ENCODE measurements at places on chromosomes 7 and 10.

- peak; percentile 77 for DNase-seq
These were observed 63.5 kb downstream of the FRMPD2 start for GRCh38 chr10:48210966-48211365.

DNA sequence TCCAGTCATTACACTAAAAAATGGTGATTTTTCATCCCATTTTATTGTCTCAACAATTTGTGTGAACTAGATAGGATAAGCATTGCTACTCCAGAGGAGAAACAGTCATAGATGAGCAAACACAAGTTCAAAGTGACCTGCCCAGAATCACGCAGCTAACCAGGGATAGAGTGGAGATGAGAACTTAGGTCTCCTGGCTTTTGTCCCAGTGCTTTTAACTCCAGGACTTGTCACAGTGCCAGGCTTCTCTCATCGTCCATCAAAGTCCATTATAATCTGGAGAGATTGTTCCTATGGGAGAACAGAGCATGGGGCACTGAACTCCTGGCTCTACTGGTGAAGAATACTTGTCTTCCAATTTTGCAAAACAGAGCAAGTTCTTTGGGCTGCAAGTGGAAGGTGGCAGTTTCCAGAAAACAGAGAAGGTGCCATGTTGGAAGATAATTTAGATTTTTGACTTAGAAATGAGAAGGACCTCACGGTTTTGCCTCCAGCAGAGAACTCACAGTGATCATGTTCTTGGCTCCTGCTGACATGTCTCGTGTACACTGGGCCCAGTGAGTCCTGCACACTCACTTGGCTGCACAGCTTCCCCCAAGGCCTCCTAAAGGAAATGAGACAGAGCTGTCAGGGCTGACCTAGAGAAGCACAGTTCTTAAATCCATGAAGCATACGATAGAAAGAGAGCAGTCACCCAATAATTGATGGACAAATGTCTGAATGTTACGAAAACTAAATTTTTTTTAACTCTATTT, 322.9 kb upstream of the NRP1 start:
- DNase-seq: no peak

GRCh38 chr10:7161484-7162250, 249.2 kb downstream of the SFMBT2 start:
- no peak for DNase-seq

DNA sequence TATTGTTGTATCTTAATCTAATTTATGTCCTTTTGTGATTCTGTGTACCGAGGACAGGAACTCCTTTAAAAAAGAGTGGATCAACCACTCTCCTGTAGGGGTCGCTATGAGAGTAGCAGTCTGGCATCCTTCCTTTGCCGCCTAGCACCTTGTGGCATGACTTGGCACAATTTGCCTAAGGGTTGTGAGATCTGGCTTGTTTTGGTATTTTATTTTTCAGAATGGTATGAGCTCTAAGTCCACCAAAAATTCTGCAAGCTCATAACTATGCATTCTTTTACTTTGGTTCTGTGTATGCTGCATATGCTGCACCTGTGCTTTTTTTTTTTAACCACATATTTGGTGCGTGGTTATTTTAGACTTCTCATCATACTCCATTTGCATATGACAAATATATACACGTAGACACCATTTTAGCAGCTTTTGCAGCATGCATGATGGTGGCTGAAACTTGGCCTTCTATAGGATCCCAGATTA, 112.8 kb downstream of the CDK14 start:
- no peak for DNase-seq

- no peak for DNase-seq
These were observed 580 bp downstream of the MRPS16 start for GRCh38 chr10:73251683-73252444.

DNA sequence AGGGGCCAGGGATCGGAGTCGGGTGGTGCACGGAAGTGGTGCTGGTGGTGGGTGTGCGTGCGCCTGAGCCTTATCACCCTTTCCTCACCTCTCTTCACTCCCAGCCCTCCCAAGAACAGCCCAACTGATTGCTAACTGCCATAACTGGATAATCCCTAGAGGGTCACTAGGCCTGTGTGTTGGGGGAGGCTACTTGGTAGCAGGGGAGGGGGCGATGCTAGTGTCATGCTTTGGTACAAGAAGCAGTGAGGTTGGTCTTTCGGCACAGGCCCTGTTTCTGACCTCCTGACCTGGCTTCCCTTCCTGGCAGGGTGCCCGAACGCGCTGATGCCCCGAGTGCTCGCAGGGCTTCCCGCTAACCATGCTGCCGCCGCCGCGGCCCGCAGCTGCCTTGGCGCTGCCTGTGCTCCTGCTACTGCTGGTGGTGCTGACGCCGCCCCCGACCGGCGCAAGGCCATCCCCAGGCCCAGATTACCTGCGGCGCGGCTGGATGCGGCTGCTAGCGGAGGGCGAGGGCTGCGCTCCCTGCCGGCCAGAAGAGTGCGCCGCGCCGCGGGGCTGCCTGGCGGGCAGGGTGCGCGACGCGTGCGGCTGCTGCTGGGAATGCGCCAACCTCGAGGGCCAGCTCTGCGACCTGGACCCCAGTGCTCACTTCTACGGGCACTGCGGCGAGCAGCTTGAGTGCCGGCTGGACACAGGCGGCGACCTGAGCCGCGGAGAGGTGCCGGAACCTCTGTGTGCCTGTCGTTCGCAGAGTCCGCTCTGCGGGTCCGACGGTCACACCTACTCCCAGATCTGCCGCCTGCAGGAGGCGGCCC, 652 bp downstream of the KAZALD1 start:
- peak; percentile 87 for DNase-seq

DNA sequence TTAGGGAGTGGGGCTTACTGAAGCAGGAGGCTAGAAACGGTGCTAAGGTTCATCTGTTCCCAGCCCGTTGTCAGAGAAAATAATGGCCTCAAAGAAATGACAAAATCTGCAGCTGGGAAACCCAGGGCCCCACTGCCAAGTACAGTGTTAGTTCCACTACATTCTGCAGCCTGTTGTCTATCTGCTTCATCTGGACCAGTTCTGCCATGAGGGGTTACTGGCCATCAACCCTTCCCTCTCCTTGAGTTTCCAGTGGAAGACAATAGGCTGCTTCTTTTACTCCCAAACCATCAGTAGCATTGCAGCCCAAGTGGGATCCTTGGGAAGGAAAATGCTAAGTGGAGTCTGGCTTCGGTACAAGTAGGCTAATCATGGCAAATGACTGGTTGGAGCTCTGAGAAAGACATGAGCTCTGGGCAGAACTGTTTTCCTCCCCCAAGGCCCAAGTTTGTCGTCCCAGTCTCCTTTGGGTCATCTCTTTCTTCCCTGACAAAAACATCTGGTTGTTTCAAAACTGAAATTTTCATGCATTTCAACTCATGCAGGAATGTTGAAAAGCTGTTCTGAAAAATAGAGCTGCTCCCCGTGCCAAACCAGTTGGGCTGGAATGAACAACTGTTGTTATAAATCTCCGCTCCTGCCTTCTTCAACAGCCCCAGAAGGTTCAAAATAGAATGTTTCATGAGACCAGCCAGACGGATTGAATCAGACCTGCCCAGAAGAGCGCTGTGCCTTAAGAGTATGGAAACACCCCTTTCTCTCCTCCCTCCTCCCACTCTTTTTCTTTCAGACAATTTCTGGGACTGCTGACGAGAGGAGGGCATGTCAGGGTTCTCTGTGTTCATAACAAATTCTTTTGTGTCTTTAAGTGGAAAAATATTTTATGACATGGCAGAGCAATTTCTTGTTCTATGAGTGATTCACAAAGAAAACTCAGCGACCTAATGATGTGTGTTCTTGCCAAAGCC, 116.6 kb downstream of the RAB18 start:
- no peak for DNase-seq

DNA sequence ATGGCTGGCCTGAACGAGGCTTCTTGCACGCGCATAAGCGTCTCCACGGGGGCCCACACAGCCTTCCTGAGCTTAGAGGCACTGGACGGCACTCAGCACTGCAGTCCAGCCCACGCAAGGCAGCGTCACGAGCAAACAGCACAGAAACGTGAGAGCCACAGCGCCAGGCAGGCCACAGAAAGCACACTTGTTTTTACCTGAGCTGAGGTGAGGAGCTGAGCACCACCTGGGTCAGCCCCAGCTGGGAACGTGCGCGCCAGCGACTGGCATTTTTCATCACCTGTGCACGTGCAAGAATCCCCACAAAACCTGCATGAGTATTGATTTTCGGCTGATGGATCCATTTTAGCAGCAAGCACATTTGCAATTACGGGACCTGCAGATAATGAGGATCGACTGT, 26.7 kb downstream of the IQCE start:
- no peak for DNase-seq

- peak; percentile 93 for DNase-seq
These were observed 15.8 kb downstream of the BTBD16 start for GRCh38 chr10:122286867-122287266.

DNA sequence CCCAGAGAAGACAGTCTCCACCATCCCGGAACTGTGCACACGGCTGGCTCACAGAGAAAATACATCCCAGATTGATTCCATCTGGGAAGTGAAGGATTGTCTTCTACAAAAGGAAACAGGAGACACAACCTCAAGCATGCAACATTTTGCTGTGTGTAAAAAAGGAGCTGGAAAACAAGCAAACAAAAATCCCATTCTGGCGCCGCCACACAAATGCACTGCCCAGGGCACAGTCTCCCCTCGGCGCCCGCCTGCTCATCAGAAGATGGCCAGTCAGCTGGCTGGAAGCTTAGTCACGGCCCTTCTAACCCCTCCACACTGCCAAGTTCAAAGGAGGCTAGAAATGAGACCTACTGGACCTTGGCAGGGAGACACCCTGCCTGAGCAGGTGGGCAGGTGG, 14.1 kb upstream of the CYTH3 start:
- DNase-seq: no peak

DNA sequence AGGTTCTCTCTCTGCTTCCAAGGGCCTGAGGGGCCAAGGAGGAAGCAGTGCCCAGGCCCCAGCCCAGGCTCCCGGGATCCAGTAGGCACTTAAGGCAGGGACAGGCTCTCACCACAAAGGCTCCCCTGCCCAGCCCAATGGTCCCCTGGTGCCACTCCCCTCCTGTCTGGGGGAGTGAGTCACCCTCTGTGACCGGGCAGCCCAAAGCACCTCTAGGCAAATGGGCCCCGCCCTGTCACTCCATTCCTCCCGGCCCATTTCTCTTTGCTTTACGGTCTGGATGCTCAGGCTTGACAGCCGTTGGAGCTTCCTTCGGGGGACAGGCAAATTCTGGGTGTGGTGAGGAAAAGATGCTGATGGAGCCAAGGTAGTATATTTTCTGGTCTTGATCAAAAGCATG, at the start of gene CALHM3:
CALHM3 (minus strand) TSS at position 106 of the 400 bp plus-strand sequence. CDS start 208 bp downstream, outside the sequence.
- DNase-seq: no peak

DNA sequence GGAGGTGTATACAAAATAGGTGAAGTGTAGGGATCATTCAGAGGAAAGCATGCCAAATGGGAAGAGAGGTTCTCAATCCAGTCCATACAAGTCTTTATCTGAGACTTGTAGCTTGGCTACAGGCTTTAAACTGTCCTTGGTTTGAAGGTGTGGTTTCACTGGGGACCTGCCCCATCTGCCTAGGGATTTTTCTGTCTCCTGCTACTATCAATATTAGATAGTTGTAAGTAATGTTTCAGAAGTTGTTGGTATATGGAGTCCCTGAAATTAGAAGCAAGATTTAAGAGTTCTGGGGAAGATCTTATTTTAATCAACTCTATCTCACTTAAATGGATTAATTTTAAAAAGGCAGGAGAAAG, 100.9 kb downstream of the ANKRD7 start:
- no peak for DNase-seq

- DNase-seq: no peak
These were observed 23.4 kb downstream of the COX15 start for GRCh38 chr10:99708428-99709012.

- no peak for DNase-seq
These were observed 8.1 kb downstream of the TASOR2 start for GRCh38 chr10:5692461-5693358.

GRCh38 chr10:58909881-58910280, 266.6 kb upstream of the PHYHIPL start:
- no peak for DNase-seq
